Brain (organoid and tissue), 16 donors: ENCODE measurements at places on chromosomes 5 and 9. TPM values are rescaled to one million over a fixed set of nuclear protein-coding genes. Genes with fewer than 3 reads are reported as not detected.

The TIGD6 gene
- 5.6 TPM for polyA plus RNA-seq

The C5orf58 gene
- not detected for polyA plus RNA-seq

The NUDT12 gene
- polyA plus RNA-seq = 3.5 TPM

The PCDHGA9 gene
- 3.2 TPM for polyA plus RNA-seq

The RLN1 gene
- not detected for polyA plus RNA-seq

The SAXO1 gene
- polyA plus RNA-seq = not detected

The SLC34A1 gene
- polyA plus RNA-seq = not detected

The C7 gene
- 3.6 TPM for polyA plus RNA-seq

The CARD6 gene
- polyA plus RNA-seq = 0.54 TPM

The FAM200C gene
- 3.9 TPM for polyA plus RNA-seq

The TMEM171 gene
- 2.1 TPM for polyA plus RNA-seq
